ENCODE measurements at places on chromosomes 12 and 14.

- no peak for DNase-seq
Measured at GRCh38 chr14:48805315-48805714, 780.9 kb downstream of the RPS29 start.

- DNase-seq, result no peak
Measured at GRCh38 chr12:106389151-106389550, 31.6 kb downstream of the POLR3B start.

DNA sequence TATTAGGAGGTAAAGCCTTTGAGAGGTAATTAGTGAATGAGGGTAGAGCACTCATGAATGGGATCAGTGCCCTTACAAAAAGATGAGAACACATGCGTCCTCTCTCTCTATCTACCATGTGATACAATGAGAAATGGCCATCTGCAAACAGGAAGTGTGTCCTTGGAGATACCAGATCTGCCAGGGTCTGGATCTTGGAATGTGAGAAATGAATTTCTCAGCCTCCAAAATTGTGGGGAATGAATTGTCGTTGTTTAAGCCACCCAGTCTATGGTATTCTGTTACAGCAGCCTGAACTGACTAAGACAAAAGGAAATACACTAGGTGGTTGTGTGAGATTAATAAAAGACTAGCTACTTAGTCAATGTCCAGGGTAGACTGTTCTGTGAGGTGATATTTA lies 366.6 kb downstream of the NELL2 start:
- DNase-seq, result no peak

DNA sequence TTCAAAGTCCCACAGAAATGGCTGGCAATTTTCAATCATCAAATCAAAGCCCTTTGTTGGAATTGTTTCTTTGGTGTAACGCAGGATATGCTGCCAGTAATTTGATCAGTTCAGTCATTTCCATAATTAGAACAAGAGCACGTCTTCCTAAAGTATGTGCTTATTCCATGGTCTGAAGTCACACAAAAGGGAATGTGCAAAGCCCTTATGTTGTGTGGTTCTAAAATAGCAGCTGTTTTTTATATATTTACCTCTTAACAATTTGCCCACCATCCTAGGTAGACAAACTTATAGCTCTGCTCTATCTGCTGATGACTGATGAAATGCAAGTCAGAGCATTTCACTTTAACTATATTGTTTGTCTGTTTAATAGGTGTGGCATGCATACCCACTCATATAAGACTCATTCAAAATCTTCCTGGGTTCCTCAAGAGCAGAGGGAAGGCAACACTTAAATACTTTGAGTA lies 176.1 kb upstream of the SLC38A2 start:
- no peak for DNase-seq

- no peak for DNase-seq
Measured at GRCh38 chr12:45425426-45425825, 209.5 kb downstream of the ANO6 start.

DNA sequence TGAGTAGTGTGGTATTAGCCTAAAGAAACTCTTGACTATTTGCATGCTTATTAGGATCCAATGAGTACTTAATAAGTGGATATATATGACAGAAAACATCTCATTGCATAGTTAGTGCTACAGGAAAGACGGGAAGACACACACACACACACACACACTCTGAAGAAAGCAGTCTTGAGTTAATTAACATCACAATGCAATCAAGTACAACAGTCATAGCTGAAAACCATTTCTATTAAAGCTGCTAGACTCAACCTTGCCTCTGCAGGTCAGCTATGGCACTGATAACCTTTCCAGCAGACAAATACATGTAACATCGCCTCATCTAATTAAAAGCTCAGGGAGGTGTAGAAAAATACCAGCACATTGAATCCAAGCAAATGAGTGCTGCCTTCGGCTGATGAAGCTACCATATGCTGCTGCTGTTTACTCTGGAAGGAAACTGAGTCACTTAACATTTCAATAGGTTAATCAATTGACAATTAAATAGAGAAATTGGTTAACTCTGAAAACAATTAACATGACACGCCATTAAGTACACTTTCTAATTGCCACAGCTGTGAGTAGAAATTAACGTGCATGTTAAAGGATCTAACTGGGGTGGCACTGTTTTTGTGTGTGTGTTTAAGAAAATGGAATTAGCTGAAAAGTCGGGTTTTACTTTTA lies 93.2 kb upstream of the OTX2 start:
- no peak for DNase-seq

DNA sequence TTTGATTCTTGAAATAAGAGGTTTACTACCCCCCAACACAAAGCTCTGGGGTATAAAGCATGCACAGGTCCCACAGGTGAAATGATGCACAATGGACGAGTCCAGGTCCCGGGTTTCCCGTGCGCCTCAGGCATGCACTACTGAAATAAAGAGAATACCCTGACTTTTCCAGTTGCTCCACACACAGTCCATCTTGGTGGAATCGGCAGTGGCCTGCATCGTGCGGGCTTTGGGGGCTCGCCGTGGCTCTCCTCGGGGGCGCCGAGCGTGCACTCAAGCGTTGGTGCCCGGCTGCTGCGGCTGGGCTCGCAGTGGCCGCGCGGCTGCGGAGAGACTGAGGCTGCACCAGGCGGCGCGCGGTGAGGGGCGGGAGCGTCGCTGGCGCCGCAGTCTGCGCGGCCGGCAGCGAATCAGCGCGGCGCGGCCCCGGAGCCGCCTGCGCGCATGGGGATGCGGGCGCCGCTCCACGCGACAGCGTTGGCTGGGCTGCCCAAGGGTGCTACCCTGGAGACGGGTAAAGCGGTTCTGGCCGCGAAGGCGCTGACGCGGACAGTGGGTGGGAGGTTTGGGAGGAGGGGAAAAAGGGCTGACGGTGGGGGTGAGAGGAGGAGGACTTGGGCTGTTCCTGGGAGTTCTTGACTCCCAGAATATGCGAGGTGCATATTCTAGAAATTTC lies 53.8 kb upstream of the CCDC175 start:
- DNase-seq, result no peak

Measured in effector memory CD8-positive, alpha-beta T cell (primary cell).